ENCODE measurements at places on chromosomes 5 and 9.

DNA sequence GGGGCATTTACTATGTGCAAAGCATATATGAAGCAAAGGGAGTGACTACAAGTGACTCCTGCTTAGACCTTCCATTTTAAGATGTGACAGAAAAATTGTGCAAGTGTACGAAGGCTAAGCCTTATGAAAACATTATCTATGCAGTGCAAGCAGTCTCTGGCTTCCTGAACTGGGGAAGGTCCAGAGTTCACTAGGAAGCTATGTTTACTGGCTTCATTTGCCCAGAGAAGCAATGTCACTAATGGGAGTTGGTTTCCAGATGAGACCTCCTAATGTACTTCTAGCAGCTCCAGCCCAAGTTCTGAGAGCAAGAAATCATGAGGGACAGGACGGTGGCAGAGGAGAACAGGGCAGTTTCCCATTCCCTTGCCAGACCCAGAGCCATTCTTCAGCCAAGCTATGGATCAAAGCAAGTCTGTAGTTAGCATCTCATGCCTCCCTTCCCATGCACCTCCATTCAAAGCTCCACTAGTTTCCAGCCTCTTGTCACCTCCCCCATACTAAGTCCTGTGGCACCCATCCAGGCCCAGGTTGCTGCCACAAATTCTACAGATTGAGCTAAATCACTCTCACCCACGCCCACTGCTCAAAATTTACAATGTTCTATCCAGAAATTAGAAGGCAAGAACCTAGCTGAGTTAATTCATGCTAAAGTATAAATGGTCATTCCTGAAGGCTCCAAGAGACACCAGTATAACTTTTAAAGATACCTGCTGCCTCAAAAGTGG is 21.8 kb downstream of the MCTP1 start:
- DNase-seq = no peak

DNA sequence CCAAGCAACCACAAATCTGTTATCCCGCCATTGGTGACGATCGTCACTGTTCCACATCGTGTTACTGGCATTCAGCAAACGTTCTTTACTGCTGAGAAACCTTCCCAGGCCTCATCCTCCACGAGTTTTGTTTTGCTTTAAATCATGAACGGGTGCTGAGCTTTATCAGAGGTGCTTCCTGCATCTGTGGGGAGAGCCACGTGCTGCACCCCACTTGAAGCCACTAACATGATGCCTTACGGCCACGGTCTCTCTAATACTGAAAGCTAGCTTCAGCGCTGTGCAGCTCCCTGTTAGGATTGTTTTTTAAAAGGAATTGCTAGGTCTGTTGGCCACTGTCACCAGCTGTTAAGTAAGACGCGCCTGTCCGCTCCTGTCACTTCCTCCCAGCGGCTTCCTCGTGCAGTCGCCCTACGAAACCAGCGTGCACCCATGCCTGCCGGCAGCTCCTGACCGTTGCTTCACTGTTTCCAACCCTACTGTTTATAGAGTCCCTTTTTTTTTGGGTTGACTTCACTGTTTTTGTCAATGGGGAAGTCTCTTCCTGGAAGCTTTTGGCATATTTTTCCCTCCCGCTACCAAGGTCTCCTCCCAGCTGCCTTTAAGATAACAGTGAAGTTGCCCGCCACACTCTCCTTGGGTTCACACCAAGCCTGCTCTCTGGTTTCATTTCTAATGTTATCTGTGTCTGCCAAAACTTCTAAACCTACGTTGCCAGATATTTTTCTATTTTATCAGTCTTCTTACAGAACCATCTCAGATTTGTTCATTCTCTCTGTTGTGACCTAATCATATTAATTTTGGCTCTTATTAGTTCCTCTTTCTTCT is 20.3 kb downstream of the LPCAT1 start:
- no peak for DNase-seq

GRCh38 chr5:32916648-32917047 is 205.5 kb downstream of the NPR3 start:
- no peak for DNase-seq

DNA sequence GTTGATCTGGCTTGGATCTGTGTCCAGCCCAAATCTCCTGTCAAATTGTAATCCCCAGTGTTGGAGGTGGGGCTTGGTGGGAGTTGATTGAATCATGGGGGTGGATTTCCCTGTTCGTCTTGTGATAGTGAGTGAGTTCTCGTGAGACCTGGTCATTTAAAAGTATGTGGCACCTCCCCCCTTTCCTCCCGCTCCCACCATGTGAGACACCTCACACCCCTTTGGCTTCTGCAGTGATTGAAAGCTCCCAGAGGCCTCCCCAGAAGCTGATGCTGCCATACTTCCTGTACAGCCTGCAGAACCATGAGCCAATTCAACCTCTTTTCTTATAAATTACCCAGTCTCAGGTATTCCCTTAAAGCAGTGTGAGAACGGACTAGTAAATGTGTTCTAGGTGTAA is 117.3 kb upstream of the PTCH1 start:
- no peak for DNase-seq

GRCh38 chr9:97905228-97905627 is 17.1 kb downstream of the TRMO start:
- DNase-seq = no peak

- no peak for DNase-seq
Observed at GRCh38 chr5:17846496-17846895, 212.2 kb downstream of the TAF11L14 start.

DNA sequence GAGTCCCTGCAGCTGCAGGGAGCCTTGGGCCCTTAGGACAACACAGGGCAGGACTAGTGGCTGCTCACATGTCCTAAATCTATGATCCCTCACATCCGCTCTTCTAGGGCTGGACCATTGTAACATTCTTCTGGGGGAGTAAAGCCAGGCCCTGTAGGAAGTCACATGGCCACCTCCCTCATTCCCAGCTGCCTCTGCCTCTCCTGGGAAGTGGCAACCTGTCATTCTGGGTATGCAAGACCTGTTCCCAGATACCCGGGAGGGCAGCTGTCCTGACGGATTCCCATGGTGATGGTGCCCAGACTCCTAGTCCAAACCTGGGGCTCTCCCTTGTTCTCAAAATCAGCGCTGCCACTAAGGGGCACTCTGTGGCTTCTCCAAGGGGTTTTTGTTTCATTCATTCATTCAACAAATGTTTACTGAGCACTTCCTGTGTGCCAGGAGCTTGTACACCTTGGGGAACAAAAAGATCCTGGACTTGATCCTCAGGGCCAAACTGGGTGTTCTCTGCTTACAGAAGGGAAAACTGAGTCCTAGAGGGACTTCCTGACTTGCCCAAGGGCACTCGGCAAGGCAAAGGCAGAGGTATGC is 85.6 kb downstream of the PSD2 start:
- DNase-seq = no peak

GRCh38 chr9:107847978-107848964 is 358.7 kb upstream of the KLF4 start:
- DNase-seq = no peak

DNA sequence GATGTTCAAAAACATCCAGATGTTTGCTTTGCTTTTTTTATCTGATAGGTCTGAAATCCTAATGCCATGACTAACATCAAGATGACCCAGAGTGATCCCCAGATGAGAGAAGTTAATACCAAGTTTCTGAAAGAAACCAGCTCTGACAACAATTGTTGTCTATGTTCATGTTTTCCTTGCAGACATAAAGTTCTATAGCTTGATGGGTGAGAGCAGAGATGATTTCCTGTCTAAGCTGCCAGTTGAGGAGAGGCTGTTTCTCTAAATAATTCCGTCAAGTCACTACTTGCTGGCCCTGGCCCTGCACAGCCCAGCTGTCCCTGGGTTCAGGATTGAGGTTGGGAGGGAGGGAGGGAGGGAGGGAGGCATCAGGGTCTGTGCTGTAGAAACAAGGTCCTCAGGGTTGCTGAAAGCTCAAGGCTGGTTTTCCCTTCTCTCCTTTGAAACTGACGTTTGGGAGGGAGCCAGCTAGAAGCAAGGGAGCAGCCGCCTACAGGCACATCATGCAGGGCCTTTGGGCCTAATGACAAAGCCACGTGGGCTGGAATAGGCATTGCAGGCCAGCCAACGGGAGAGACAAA is 3.9 kb downstream of the SPARC start:
- DNase-seq = no peak

GRCh38 chr5:77776554-77777206 is 541 bp upstream of the TBCA start:
- no peak for DNase-seq

GRCh38 chr5:177109810-177110209 is 23.1 kb downstream of the FGFR4 start:
- no peak for DNase-seq

DNA sequence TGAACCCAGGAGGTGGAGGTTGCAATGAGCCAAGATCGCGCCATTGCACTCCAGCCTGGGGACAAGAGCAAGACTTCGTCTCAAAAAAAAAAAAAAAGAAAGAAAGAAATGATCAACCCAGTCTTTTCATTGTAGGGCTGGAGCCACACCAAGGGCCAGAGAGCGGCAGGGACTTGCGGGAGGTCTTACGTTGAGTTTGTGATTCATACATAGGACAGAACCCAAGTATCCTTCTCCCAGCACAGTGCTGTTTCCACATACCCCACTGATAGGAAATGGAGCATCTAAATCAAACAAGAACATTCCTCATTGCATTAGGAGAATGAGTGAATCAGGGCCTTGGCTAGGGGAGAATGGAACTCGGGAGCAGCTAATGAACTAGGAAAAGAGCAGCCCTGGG is 3.5 kb upstream of the TNIP1 start:
- DNase-seq = no peak

GRCh38 chr5:173954671-173955521 is 34.1 kb upstream of the C5orf47 start:
- no peak for DNase-seq

DNA sequence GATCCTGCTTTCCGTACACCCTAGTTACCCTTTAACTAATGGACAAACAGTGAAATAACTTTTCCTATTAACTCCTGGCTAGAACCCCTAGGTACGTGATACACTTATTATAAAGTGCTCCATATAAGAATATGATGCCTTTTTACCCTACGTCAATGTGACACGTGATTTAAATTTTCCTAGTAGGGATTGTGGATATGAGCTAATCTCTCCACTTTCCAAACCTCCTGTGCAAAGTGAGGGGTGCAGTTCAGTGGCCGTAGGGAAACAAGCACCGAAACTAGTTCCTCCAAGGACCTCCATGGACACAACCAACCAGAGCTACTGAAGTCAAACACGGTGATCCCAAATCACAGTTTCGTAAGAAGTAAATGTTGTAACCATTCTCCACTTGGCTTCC is 19.3 kb downstream of the NFIB start:
- DNase-seq = no peak

DNA sequence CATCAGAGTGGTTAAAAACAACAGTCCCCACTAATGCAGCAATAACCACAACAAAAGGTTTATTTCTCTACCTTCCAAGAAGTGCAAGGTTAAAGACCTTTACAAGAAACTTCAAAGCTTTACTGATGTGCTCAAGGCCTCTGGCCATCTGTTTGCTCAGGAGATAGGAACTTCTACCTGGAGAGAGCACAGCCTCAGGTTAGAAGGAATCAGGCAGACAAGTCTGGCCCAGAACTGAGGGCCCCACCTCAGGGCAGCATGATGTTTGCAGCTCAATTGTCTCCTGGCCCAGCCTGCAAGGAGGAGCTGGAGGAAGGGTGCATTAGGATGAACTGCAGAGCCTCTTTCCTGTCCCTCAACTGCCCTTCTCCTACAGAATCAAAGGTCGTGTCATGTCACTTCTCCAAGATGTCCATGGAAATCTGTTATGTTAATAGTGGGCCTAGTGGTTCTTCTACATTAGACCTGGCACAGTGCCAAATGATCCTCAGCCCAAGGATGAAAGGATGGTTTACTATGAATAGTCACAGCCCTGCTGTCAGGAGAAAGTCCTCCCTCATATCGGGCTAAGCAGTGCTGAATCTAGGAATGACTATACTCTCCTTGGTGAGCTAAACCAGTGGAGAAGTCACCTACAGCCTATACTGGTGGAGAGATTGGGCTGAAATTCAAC is 98.9 kb upstream of the NTRK2 start:
- DNase-seq = no peak

Measured in stimulated activated CD8-positive, alpha-beta memory T cell treated with anti-CD3 and anti-CD28 coated beads, Interleukin-4, amount 100 ng/mL, for 24 hours (primary cell).